ENCODE measurements at places on chromosomes 2 and 18. TPM values are rescaled to one million over a fixed set of nuclear protein-coding genes. Genes with fewer than 3 reads are reported as not detected.

The SULT1C4 gene
- not detected for total RNA-seq

DNA sequence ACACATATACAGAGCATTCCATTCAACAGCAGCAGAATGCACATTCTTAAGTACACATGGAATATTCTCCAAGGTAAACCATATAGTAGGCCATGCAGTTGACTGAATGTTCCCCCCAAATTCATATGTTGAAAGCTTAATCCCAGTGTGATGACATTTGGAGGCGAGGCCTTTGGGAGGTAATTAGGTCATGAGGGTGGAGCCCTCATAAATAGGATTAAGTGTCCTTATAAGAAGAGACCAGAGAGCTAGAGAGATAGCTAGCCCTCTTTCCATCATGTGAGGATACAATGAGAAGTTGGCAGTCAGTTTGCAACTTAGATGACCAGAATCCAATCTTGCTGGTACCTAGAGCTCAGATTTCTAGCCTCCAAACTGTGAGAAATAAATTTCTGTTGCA, 27.6 kb downstream of the TMEM185B start:
- DNase-seq, result no peak

DNA sequence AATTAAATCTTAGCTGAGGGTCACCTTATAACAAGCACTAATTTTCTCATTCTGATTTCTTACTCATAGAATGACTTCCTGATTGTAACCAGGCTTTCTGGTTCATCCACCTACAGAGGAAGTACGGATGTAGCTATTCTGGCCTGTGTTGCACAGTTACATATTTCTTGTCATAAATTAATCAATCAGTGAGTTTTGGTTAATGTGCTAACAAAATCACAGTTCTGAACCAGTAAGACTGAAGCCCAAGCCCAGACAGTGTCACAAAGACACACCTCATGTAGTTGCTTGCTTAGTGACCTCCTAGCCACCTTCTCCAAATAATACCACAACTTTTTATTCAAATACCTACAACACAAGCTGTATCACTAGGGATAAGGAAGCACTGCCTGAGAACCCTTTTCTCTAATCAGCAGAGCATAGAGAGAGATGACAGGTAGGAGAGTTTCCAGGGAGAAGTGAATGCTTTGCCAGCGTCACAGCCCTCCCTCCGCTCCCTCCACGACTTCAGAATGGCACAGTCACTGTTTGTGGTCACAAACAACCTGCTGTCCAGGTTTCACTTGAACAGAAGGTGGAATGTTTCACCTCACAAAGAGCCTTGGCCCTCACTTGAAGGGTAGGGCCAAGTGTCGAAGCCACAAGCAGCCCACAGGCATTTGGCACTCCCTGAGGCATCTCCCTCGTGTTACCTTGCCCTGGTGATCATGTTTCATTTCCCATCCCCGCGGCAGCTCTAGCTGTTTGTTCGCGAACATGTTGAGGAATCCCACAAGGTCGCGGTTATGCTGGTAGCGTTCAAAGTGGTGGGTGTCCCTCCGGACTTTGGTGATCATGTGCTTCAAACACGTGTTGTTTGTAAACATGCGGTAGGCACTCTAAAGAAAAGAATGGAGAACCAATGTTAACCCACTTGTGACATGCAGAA, 120.8 kb upstream of the STK17B start:
- DNase-seq, result peak; percentile 39

The LRATD1 gene
- not detected for total RNA-seq

DNA sequence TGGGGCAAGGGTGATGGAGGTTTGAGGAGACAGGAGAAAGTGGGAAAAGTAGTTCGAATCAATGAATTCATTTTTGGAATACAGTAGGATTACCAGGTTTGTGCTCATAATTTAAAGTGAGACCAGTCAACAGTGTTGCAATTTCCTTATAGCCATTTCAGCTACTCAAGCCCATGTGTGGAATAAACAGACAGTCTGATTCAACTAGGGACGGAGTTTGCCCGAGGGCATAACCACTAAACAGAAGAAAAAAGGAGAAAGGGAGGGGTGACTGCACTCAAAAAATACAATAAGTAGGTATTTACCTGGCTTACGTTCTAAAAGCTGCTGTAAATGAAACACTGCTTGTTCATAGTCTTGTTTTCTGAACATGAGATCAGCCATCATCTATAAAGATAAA, 55.2 kb downstream of the TTC21B start:
- DNase-seq, result no peak

- DNase-seq, result no peak
These were observed 630.9 kb upstream of the FAM98A start for GRCh38 chr2:34229998-34230397.

- DNase-seq, result no peak
These were observed 118.7 kb downstream of the CYP26B1 start for GRCh38 chr2:72028996-72029395.

The SCN3A gene
- total RNA-seq, result not detected

DNA sequence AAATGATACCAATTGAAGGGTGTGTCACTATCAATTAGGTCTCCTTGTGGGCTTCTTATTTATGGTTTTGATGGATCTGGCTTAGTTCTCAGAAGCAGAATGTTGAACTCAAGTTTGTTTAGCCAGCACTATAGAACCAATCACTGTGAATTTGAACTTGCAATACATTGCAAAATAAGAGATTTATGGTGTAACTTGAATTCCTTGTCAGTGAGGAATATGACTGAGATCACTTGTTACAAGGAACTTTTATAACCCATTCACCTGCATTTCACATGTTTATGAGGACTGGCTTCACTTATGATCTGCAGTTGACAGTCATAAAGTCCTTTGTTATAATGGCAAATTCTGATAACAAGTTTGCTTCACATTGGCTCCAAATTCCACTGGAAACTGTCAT, 9.8 kb downstream of the GATA6 start:
- DNase-seq, result no peak

DNA sequence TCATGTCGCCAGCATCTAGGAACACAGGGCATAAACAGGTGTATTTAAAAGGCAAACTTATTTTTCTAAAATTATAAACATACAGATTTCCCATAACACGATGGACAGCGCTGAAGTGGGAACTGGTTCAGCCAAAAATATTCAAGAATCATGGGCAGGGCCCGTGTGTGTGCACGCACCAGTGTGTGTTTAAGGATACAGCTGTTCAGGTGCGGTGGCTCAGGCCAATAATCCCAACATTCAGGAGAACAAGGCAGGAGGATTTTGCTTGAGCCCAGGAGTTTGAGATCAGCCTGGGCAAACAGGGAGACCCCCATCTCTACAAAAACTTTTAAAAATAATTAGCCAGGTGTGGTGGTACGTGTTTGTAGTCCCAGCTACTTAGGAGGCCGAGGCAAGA, 288.6 kb upstream of the HDAC4 start:
- no peak for DNase-seq

GRCh38 chr18:10570622-10571021, 44.8 kb downstream of the NAPG start:
- no peak for DNase-seq

GRCh38 chr2:179059026-179059700, 9.2 kb upstream of the CCDC141 start:
- no peak for DNase-seq

- peak; percentile 66 for DNase-seq
These were observed 810 bp upstream of the RBFA start for GRCh38 chr18:80033181-80034067.

DNA sequence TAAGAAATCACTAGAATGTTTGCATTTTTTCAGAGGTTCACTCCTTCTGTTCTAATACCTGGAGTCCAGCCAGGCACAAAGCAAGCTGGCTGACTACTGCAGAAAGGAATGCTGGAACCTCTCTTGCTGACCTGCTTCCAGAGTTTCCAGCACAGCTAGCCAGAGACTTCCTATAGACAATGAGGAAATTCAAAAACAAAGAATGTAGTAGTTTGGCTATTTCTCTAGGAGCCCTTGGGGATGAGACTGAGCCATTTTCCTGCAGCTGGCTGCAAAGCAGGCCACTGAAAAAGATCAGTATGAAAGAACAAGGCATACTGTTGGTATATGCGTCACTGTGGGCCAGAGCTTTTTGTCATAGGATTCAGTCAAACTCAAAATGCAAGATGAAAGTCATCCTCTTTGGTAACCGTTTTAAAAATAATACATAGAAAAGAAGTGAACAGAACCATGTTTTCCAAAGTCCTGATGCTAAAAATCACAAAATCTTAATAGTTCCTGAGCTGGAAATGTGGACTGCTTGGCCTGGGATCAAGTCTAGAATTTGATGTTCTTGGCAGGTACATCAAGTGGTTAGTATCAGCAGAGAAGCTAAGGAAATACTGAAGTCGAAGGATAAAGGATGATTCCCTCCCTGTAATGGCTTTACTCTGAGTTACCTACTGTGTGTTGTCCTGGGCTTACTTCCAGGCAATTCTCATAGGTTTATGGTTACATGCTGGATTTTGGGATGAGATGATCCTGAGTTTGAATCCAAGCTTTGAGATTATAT, 9.0 kb upstream of the DSEL start:
- DNase-seq, result no peak

DNA sequence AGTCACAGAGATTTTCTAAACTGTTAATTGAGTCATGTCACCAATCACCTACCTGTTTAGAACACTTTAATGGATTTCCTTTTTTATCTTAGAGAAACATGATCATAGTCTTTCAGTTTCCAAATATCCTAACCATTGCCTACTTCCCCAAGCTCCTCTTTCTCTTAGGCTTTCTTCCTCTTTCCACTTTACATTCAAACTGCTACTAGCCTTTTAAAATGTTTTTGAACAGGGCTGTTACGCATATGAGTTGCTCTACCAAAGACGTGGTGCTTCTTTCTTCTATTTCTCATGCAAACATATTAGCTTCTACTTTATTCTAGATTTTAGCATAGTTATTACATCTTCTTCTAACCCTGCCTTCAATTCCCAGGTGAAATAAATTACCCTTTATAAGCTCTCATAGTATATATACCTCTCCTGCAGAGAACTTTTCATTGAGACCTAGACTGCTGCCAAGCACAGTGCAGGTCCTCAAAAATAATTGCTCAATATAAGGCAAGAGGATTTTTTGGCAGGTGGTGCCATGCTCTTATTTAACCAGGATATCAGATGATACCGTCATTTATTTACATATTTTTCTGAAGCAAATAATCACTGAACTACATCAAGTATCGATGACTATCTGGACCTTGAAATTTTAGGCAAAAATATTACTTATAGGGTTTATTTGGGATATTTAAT, 937.1 kb downstream of the TSN start:
- DNase-seq, result no peak

- no peak for DNase-seq
These were observed 8.5 kb downstream of the SPEG start for GRCh38 chr2:219443016-219443696.

The QPCT gene
- 0.38 TPM for total RNA-seq

GRCh38 chr2:37633234-37633633, 38.2 kb downstream of the CDC42EP3 start:
- DNase-seq, result no peak

DNA sequence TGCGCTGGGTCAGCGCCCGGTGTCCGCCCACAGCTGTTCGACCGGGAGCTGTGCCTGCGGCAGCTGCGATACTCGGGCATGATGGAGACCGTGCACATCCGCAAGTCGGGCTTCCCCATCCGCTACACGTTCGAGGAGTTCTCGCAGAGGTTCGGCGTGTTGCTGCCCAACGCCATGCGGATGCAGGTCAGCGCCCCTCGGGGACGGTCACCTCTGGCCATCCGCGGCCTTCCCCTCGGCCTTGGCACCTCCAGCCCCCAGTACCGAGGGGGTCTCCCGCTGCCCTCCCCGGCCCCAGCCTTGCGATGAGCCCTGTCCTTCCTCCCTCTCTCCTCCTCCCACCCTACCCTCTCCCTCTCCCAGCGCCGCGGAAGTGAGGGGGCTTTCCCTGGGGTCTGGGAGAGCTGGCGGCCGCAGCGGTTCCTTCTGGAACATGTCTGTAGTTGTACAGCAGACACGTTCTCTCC, 53.2 kb upstream of the GPR17 start:
- DNase-seq, result peak; percentile 8

- DNase-seq, result no peak
These were observed 139.5 kb downstream of the LRRC30 start for GRCh38 chr18:7370375-7370774.

DNA sequence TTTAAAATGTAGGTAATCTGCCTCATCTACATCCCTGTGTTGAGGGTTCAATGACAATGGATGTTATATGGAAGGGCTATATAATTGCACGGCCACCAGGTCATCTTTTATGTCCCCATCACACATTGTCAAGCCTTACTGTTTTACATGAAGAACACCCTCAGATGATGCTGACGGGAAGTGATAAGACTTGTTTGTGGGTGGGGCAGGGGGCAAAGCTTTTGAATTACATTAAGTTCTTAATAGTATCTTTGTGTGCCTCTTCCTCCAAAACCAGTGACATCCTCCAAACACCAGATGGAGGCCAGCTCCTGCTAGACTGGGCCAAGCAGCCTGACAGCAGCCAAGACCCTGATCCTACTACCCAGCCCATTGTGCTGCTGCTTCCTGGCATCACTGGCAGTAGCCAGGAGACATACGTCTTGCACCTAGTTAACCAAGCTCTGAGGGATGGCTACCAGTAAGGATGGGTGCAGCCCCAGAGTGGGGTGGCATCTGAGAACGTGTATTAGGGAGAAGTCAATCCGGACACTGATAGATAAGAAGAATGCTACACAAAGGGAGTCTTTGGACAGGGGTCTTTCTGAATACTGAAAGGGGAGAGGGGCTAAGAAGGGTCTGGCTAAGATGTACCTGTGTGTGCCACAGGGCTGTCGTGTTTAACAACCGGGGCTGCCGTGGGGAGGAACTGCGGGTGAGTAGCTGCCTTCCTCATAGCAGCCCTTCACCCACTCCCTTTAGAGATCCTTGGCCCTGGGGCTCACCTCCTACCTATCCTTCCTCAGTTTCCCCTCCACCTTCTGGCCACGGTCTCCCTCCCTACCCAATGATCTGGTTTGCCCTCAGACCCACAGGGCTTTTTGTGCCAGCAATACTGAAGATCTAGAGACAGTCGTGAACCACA, 5.3 kb downstream of the ABHD1 start:
- no peak for DNase-seq

Measured in natural killer cell (primary cell).